ENCODE measurements at places on chromosomes 2 and 18.

- DNase-seq: no peak
These were observed 89.3 kb downstream of the PLEKHM3 start for GRCh38 chr2:207935991-207936370.

DNA sequence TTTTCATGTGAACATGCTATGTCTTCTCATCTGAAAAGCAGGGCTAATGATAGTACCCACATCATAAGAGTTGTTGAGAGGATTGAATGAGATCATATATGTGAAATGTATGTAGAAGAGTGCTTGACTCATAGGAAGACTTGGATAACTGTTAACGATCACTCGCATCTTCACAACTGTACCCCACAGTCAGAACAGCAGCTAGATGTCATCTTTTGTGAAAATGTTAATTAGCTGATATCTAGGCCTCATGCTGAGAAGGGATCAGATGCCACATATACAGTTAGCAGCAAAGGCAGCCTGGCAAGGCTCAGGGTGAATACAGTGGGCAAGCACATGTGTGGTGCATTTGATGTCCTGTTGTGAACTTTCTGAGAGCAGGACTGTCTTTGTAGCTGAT lies 24.2 kb downstream of the MAP3K20 start:
- no peak for DNase-seq

GRCh38 chr2:121698318-121698930 lies 38.3 kb downstream of the NIFK start:
- DNase-seq: no peak

GRCh38 chr2:12169721-12170120 lies 423.3 kb downstream of the LPIN1 start:
- DNase-seq: no peak

DNA sequence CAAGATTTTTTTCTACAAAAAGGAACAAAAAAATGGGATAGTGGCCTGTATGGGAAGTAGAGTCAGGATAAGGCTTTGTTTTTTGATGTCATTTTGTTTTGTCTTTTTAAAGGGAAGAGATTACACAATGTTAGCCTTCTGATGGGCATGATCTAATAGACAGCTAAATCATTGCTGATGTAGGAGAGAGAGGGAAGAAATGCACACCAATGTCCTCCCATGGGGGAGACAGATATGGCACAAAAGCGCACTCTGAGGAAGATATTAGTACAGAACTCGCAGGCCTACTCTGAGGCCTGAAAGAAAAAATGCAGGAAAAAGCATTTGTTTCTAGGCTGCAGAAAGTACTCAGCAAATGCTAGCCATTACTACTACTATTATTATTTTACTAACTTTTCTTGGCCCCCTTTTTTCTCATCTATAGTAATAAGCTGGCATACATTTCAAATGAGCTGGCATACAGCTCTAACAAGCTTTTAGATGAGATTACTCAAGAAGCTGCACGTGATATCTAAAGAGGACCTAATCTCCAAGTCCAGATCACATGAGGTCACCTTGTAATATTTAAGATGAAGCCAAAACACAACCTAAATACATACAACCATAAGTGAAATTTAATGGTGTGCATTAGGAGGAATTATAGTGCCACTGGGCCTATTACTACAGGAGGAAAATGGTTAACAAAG lies 269.4 kb upstream of the TANK start:
- peak; percentile 96 for DNase-seq

DNA sequence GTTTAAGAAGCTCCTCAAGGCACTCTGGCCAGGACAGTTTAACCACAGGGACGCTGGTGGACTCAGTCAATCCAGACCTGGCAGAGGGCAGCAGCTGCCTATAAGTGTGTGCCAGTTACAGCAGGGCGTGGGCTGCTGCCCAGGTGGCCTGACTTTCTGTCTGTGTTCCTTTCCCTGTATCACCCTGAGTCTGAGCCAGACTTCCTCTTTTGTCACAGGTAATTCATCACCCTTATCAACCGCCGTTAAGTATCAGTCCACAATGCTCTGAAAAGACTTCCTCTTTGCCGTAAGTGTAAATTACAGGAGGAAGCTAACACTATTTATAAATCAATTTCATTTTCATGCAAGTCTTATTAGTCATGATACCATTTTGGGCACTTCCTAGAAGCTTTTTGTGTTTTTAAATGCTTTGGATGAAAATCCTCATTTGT lies 7.0 kb downstream of the LPIN1 start:
- DNase-seq: no peak

- no peak for DNase-seq
These were observed 54.1 kb upstream of the THOC1 start for GRCh38 chr18:321865-322467.

GRCh38 chr2:8997631-8998030 lies 5.9 kb downstream of the MBOAT2 start:
- DNase-seq: no peak

DNA sequence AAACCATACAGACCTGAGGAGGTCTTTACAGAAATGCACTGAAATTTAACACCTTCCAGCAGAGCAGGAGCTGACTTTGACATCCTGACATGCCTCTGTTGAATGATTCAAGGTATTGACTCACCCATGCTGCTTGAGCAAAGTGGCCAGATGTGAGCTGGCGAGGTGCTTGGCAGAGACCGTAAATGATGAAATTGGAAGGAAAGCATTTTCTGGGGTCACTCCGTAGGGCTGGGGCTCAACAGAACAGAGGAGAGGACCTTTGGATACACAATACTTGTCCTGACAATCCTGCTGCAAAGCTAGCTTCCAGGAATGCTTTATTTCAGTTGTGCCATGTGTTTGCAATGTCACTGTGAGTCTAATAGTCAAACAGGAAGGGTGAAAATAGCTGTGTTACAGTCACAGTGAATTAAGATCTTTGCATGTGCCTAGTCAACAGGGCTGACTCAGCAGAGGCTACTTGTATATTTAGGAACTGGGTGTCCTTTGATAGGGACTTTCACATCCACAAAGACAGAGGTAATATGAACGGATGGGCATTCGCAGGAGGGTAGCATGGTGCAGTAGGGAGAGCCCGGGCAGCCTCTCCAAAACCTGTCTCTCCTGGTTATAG lies 31.6 kb upstream of the NCK2 start:
- no peak for DNase-seq

- DNase-seq: no peak
These were observed 278.4 kb upstream of the FIGN start for GRCh38 chr2:164014068-164014731.

GRCh38 chr18:35466815-35467623 lies 30.7 kb downstream of the INO80C start:
- DNase-seq: no peak

DNA sequence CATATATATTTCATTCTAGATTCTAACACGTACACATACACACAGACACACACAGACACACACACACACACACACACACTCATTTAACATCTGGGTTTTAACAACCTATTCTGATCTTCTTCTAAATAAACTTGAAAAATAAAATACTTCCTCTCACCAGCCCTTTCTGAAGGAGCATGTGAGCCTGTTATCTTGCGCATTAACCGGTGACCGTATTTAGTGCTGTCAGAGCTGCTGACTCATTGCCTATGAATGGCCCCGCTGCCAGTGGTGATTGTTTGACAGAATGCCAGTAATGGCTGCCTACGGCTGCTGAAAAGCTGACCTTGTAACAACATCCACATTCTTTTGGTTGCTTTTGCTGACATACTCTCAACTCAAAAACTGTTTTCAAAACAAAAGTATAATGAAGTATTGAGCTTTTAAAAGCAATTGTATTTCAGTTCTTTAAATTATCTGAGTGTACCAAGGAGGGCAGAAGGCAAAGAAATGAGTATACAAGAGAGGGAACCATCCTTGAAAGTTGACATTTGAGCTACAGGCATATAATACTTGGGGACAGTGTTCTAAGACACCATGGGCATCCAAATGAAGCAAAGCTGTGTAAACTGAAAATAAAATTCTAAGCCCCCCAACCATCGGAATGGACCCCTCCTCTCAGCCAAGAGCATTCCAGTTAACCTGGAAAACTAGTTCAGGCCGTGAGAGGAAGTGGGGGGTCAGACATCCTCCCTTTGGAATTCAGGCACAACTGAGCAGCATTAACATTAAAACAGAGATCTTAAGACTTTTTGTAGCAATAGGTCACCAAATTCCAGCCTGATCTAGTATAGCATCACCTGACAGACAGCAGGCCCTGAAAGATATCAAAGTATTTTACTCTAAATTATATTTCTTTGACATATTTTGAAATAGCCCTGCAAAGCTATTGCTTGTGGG lies 50.2 kb upstream of the DTNA start:
- DNase-seq: no peak

DNA sequence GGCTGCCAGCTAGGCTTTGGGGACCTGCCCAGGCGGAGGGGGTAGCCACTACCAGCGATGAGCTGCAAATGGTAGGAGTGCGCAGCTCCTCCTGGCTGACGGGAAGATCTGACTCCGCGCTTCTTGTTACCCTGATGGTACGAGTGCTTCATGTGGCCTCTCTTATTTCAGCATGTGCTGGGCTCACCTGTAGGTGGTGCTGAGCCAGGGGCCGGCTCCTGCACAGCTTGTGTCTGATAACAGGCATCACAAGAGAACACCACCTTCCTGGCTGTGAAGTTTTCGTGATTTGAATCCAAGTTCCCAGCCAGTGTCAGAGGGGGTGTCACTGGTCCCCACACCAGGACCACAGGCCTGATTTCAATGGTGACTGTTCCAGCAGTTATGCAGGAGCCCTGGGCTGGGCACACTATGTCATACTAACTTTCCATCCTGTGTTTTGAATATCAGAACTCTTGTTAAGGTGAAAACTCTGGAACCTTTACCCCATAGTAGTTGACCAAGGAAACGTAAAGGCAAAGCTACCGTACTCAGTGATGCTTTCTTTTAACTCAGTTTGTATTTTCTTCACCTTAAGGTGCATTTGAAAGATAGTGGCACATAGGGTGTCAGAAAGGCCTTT lies 28.0 kb downstream of the APCDD1 start:
- no peak for DNase-seq

DNA sequence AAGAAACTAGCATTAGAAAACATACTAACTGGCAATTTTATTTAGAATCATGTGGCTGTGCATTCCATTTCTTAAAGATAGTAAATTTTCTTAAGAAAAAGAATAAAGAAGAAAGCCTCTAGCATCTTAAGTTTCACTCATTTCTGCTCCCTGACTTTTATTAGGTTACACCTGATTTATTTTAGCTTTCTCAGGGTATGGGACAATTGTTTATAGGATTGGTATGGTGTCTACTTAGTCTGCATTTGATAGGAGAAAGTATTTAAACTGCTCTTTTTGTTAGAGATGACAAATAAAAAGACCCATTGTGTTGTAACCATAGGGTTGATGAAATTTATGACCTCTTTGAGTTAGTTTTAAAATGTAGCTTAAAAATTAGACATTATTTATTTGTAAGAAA lies 115.2 kb downstream of the PTPRM start:
- DNase-seq: no peak

GRCh38 chr2:142841788-142842187 lies 35.7 kb upstream of the KYNU start:
- DNase-seq: no peak

DNA sequence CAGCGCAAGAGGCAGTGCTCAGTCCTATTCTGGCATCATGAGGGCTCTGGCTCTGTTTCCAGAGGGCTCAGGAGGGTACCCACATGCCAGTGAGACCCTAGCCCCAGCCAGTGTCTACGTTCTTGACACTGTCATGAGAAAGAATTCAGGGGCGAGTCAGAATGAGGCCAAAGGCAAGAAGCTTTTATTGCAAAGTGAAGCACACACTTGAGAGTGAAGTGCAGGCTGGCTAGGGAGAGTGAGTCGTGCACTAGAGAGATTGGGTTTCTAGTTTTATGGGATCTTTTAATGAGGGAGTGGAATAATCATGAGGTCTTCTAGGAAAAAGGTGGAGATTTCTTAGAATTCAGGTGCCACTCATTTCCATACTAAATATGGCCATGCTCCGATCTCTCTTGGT lies 164.1 kb downstream of the DCDC2C start:
- no peak for DNase-seq

GRCh38 chr2:15159751-15160177 lies 401.4 kb downstream of the NBAS start:
- DNase-seq: peak; percentile 92

DNA sequence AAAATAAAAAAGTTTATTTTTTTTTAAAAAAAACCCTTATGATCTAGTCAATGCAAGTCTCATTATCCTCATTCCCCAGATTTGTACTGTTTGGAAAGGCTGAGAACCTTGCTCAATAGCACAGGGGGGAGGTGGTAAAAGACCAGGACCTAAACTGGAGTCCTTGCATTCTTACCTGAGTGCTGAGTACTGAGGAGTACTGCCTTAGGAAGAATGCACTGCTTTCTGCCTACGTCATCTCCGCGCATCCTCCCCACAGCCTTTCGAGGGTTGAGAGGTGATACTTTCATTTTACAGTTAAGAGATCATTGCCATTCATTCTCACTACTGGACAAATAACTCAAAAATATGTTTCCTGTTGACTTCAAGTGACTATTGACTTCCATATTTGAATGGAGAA lies 73.8 kb downstream of the MAP3K20 start:
- no peak for DNase-seq

All from NCI-H82 (cell line).